ENCODE measurements at places on chromosomes 6 and 20. TPM values are rescaled to one million over a fixed set of nuclear protein-coding genes. Genes with fewer than 3 reads are reported as not detected.

The SAYSD1 gene
- total RNA-seq = 16.7 TPM

The TAF11 gene
- total RNA-seq = 28.0 TPM

The VARS2 gene
- total RNA-seq = 22.6 TPM

The TMEM170B gene
- 2.7 TPM for total RNA-seq

All from glomerular endothelial cell (primary cell).